A172 (cell line): ENCODE measurements at places on chromosomes 7 and 10. TPM values are rescaled to one million over a fixed set of nuclear protein-coding genes. Genes with fewer than 3 reads are reported as not detected.

Gene CLDN12
- 33.7 and 35.8 TPM in 2 replicates for total RNA-seq

DNA sequence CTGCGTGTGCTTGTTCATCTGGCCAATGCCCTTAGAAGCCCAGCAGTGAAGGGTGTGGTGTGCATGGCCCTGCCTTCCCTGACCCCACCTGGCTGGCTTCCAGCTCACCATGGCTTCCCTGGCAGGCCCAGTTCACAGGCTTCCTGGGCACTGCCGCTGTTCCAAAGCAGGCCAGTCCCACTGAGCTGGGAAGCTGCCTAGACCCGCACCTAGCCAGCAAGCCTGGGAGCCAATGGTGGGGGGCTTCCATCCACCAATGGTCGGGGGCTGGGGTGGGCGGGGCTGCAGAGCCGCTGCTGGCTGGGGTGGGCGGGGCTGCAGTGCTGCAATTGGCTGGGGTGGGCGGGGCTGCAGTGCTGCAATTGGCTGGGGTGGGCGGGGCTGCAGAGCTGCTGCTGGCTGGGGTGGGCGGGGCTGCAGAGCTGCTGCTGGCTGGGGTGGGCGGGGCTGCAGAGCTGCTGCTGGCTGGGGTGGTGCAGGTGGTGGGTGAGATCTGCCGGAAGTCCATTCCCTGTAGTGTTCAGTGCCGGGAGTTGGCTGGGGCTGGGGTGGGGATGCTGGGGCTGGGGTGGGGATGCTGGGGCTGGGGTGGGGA lies 12.4 kb downstream of the CALY start:
- DNase-seq, result peak; percentile 56

GRCh38 chr10:112524641-112525040 lies 77.6 kb downstream of the VTI1A start:
- no peak for DNase-seq

GRCh38 chr7:130971297-130971696 lies 237.3 kb upstream of the KLF14 start:
- DNase-seq, result no peak

Gene LIPN
- not detected in 2 replicates for total RNA-seq

Gene RNF148
- not detected in 2 replicates for total RNA-seq

DNA sequence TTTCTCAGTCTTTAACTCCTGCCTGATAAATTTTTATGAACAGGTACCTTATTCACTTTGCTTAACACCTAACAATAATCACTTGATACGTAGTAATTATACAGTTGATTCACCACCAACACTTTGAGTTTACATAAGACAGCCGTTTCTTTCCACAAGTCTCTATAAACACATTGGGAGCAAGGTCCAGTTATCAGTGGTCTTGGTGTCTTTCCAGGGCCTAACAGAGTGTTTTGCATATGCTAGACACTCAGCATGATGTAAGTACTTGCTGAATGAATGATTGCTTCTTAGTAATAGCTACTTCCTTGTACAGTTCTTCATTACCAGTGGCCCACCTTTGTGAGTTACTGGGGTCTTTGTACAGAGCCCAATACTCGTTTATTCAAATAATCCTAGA lies 6.4 kb downstream of the CLDN12 start:
- DNase-seq, result no peak

DNA sequence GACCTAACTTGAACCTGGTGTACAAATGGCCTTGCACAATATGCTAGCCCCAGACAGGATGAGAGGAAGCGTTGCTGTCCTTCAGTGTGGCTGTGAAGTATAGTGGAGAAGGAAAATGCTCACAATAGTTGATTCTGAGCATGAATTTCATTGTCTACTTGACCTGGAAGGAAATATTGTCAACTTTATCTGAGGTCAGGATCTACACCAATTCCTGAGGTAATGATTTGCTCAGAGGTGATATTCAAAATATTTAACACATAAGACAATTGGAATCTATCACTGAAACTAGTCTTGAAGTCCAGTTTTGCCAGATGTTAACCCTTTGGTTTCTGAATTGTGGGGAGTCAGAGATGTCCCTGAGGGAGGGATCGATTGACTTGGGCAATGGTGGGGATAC lies 20.9 kb upstream of the ICA1 start:
- DNase-seq, result no peak

DNA sequence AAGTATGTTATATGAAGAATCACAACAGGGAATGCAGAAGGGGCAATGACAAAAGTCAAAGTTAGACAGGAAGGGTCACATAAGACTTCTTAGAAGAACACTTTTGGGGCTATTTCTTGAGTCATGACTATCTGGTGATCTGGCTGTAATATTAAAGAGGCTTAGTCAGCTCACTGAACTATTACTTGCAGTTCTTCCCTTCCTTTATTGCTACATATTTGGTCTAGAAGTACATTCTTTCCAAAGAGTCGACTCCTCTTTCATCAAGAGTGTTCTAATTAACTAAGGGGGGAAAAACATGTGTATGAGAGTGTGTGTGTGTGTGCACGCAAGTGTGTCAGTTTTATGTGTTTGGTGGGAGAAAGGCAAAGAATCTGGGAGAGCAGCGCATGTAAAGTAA lies 247.3 kb upstream of the LRRTM3 start:
- no peak for DNase-seq

Gene PHYHIPL
- total RNA-seq, result not detected in 2 replicates

- DNase-seq, result no peak
Observed at GRCh38 chr10:124826262-124826661, 24.6 kb downstream of the ABRAXAS2 start.

GRCh38 chr10:101643546-101643945 lies 51.4 kb downstream of the FBXW4 start:
- DNase-seq, result no peak

GRCh38 chr7:270351-270983 lies 19.5 kb upstream of the FOXL3 start:
- DNase-seq, result no peak

DNA sequence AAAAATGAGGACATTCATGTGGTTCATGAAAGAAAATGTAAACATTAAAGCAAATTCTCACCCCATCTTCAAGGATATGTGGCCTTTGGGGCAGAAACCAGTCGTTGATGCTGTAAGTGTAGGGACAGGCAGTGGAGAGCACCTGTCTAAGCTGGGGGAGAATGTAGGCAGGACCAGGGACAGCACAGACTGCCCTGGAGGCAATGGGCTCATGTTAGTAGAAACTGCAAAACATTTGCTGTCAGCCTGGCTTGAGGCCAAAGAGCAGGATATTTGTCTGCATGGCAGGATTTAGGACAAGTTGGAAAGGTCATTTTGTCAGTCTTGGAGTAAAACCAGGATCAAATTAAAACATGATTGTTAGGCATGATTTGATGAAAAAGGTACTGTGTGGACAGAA lies 211.6 kb upstream of the AGK start:
- DNase-seq, result no peak

- DNase-seq, result no peak
Observed at GRCh38 chr7:21359163-21359562, 68.7 kb upstream of the SP4 start.

Gene PLEKHS1
- total RNA-seq, result 0.31 TPM in 1 of 2 replicates, not detected in the other

GRCh38 chr7:44891372-44891771 lies 6.0 kb upstream of the PURB start:
- no peak for DNase-seq

- DNase-seq, result no peak
Observed at GRCh38 chr10:48842231-48842630, 97.4 kb downstream of the LRRC18 start.

DNA sequence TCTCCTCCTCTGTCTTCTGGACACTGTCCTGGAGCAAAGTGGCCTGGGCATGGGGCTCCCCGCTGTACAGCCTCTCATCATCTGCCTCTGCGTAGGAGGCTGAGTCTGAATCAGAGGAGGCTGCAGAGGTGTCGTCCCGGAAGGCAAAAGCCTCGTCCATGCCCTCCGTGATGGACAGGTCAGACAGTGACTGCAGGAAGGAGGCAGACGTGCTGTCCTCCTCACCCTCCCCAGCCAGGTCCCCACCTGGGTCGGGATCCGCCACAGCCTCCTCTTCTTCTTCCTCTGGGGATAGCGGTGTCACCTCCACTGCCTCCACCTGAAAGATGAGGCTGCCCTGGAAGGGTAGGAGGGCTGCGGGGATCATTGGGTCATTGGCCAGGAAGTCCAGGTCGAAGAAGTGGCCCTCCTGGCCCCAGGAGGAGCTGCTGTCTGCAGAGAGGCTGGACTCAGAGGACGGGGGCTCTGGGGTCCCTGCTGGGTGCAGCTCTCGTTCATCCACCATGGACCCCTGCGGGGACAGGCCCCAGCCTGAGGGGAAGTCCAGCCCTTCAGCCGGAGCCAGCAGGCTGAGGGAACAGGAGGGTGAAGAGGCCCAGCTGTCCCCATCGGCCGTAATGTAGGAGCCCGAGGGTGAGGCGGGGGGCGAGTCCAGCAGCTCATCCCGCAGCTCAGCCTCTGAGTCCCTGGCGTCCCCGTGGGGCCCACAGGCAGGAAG lies 3.7 kb downstream of the NACAD start:
- no peak for DNase-seq

GRCh38 chr7:108296911-108297310 lies 159.3 kb downstream of the NRCAM start:
- DNase-seq, result no peak

- no peak for DNase-seq
Observed at GRCh38 chr7:132403465-132404110, 172.7 kb downstream of the PLXNA4 start.

GRCh38 chr7:150514748-150515222 lies at the start of gene GIMAP7:
GIMAP7 (plus strand) TSS chr7:150514872; CDS start chr7:150519975, 5,103 bp downstream.
- no peak for DNase-seq

- peak; percentile 27 for DNase-seq
Observed at GRCh38 chr10:105063796-105064195, 422.7 kb downstream of the SORCS3 start.

DNA sequence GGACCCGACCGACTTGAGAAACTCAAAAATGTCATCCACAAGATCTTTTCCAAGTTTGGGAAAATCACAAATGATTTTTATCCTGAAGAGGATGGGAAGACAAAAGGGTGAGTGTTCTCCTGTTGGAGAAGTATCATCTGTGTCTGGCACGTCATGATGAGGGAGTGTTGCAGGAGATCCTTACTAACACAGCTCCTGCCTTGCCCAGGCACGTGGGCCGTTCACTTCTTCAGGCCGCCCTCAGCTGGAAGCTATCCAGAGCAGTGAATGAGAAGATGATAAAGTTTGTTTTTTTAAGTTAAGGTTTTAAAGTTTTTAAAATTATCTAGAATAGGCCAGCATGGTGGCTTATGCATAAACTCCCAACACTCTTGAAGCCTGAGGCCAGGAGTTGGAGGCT lies 6.2 kb downstream of the EIF3B start:
- DNase-seq, result no peak

Gene DPCD
- 83.0 and 92.8 TPM in 2 replicates for total RNA-seq

DNA sequence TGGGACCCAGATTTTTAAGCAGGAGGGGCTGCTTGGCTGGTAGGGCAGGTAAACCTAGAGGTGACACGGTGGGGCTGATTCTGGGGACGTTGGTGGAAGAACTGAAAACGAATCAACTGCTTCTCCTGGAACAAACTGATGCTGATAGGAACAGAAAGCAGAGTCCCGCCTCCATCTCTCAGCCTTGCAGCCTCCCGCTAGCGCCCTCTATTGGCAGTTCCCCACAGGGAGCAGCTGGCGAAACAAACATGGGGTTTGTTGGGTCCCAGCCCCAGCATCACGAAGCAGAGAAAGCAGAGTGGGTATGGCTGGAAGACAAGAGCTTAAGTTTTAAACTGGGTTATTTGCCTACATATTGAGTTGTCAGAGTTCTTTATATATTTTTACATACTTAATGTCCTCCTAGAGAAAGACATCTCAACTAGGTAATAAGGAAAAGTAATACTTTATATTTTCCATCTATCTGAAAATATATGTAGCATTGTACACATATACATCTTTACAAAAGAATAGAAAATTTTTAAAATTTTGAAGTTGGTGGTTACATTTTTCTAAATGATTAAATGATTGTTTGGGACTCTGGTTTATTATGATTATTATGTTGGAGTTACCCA lies 42.3 kb upstream of the FOXI2 start:
- DNase-seq, result peak; percentile 26
